Urinary bladder (tissue), 4 donors: ENCODE measurements at places on chromosomes 1 and 21. TPM values are rescaled to one million over a fixed set of nuclear protein-coding genes. Genes with fewer than 3 reads are reported as not detected.

Gene BTBD8
- total RNA-seq, result 16.1 TPM

Gene OSBPL9
- 117 TPM for total RNA-seq

Gene FCRLB
- total RNA-seq, result 3.6 TPM

Gene BEND5
- total RNA-seq, result 10.3 TPM

Gene IPO9
- 31.3 TPM for total RNA-seq

Gene RGSL1
- total RNA-seq, result not detected

Gene FCRLA
- 0.48 TPM for total RNA-seq

Gene ALDH4A1
- total RNA-seq, result 11.9 TPM

Gene CHRNB2
- total RNA-seq, result 0.21 TPM

Gene CA6
- not detected for total RNA-seq

Gene TPTE
- not detected for total RNA-seq

Gene SEMA6C
- 10.4 TPM for total RNA-seq

Gene C2CD2
- total RNA-seq, result 24.3 TPM

Gene KCNE2
- not detected for total RNA-seq

Gene GFI1
- total RNA-seq, result 0.63 TPM

Gene HSD11B1
- total RNA-seq, result 1.2 TPM

Gene MAP1LC3C
- 1.9 TPM for total RNA-seq

Gene RASAL2
- 29.2 TPM for total RNA-seq

Gene PADI2
- total RNA-seq, result 5.6 TPM

Gene ARHGAP29
- 72.0 TPM for total RNA-seq

Gene LGR6
- 0.37 TPM for total RNA-seq

Gene S100A7
- total RNA-seq, result not detected

Gene GPR52
- total RNA-seq, result 4.4 TPM

Gene FBLIM1
- 28.8 TPM for total RNA-seq

Gene TACSTD2
- total RNA-seq, result 40.6 TPM

Gene LRRC71
- 0.16 TPM for total RNA-seq

Gene LCE3B
- total RNA-seq, result not detected
